ENCODE measurements at places on chromosomes 7 and 10.

GRCh38 chr10:92014620-92015019 is 91.0 kb downstream of the BTAF1 start:
- DNase-seq, result no peak

- DNase-seq, result no peak
These were observed 9.1 kb downstream of the USP6NL start for GRCh38 chr10:11602358-11602757.

- no peak for DNase-seq
These were observed 178.2 kb downstream of the TRIL start for GRCh38 chr7:28779954-28780353.

DNA sequence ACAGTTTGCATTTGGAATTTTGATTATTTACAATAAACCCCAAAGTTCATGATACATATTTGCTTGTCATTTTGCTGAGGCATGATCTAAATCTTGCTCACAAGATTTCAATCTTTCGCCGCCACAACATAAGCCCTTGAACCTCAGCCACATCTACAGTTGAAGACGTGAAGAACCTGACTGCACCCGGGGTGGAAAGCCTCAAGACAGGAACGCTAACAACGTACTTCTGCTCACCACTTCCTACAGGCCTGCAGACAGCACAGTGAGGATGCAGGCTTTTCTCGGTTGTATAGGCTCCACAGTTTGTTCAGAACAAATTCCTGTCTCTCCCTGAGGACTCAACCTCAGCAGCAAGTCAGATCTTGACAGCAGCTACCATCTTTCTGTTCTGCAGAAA is 393.8 kb upstream of the PRKCQ start:
- DNase-seq, result peak; percentile 17

DNA sequence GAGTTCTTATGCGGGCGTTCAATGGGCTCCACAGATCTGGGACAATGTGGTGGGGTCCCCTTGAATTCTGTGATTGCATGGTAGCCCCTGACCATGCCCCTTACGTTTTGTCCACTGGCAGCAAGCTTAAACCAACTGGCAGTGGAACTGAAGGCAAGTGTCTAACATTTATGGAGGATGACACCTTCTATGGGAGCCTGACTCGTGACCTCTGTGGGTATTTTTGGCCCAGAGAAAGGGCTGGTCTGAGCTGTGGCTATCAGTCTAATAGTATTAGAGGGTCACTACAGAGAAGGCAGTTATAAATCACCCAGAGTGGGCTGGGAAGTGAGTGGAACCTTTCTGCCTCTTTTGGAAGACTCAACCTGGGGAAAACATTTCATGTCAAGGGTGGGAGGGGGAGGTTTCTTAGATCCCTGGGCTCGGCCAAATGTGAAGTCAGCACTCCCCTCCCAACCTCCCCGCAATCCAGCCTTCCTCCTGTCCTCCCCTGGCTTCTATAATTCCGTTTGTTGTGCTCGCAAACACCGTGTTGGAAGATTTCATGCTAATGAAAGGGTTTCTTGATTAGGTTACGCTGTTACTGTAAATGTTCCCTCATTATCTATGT is 322.7 kb downstream of the RPS24 start:
- DNase-seq, result no peak

- DNase-seq, result no peak
These were observed 304.0 kb upstream of the NPSR1 start for GRCh38 chr7:34354011-34354410.

DNA sequence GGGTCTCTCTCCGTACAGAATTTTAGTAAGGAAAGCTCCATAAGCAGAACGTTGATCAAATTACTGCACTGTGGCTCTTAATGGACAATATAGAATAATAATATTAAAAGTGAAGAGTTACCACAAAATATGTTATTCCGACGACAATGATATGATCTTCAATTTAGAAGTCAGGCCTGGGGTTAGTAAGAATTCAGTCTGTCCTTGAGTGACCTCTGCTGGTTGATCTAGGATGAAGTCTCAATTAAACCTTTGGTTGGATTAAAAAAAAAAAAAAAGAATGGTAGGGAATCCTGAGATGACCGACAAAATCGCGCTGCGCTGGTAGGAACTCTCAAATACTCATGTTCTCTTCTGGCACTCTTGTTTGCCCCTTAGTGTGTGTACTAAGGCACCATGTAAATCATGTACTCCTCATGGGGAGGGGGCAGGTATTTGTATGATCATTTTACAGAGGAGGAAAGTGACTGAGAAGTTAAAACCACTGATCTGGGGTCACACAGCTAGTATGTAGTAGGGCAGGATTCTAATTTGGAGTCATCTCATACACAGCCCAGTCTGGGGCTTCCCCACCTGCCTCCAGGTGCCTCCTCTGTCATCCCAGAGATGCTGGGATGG is 161.3 kb upstream of the NPVF start:
- DNase-seq, result peak; percentile 35

- DNase-seq, result no peak
These were observed 221.4 kb upstream of the SEMA3C start for GRCh38 chr7:81140252-81140651.

DNA sequence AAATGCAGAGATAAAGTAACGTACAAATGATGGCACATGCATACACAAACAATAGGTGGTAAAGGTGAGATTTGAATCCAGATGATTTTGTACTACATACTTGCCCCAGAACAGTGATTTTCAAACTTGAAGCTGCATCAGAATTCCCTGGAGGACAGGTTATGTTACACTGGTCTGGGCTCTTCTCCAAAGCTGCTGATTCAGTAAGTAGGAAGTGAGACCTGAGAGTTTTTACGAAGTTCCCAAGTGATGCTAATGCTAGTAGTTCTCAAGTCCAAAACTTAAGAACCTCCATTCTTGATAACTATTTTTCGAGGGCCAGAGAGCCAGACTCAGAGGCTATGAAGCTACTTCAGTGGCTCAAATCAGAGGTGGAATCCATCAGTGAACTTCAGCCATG is 159.0 kb upstream of the POM121L12 start:
- no peak for DNase-seq

GRCh38 chr10:34474009-34474376 is 341.1 kb downstream of the PARD3 start:
- DNase-seq, result no peak

GRCh38 chr7:100567031-100567730 is 6.5 kb downstream of the SAP25 start:
- DNase-seq, result no peak

DNA sequence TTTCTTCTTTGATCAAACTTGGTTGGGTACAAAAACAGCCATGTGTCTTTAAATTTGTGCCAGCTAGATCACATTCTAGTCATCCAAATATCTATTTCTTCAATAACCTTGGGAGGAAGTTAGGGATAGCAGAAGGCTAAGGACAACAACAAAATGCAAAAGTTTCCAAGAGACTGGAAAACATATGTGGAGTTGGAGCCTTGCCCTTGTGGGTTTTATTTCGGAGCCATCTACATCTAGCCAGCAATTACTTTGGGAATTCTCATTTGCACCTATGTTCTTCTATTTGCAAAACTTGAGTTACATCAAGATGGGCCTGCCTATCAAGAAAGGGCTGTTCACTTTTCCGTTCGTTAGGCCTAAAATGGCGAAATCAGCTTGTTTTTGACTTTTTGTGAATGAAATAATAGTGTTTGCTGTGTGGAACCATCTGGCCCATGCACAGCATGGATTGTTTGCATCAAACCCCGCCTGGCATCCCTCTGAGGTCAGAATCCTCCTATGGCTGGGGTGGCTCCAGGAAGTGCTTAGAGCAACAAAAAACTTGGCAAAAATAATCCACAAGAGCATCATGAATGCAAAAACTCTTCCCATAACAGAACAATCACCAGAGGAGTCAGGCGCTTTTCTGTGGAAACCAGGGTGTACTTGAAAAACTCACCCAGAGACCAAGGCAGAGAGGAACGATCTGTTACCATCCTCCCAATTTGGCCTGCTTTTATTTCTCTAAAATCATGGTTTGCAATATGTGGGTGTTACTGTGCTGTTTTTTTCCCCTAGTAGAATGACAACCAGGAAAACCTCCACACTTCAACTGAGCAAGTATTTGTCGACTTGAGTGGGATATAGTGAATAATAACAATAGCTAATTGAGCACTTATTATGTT is 36.2 kb upstream of the XPNPEP1 start:
- DNase-seq, result no peak

- DNase-seq, result no peak
These were observed 155.2 kb upstream of the BMPER start for GRCh38 chr7:33750177-33750576.

- DNase-seq, result no peak
These were observed 386 bp upstream of the EIF4EBP2 start for GRCh38 chr10:70403483-70404035.

Measured in activated CD4-positive, alpha-beta T cell treated with anti-CD3 and anti-CD28 coated beads, Interleukin-2, Interleukin-6, amounts not matched to agents 100 ng/mL and 50 ng/mL, durations not matched to agents 16 hours and 8 hours (primary cell).